ENCODE measurements at places on chromosomes 7 and 10.

DNA sequence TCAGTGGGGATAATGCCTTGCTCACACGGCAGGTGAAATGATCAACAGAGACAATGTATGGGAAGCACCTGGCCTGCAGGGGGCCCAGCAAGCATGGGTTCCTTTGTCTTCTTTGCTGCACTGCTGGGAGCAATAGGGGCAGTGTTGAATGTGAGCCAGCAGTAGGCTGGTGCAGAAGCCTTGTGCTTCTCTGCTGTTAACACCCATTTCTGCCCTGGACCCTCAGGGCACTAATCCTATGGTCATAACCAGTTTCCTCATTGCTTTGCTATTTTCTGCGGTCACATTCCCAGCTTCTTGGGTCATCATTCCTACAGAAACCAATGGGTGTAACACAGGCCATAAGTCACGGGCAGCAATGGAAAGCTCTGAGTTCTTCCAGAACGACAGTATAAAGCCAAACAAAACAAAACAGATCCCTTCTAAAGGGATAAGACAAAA, 10.9 kb upstream of the LGI1 start:
- no peak for DNase-seq

- no peak for DNase-seq
Measured at GRCh38 chr7:90999989-91000979, 263.9 kb upstream of the FZD1 start.

- DNase-seq = no peak
Measured at GRCh38 chr10:65394502-65395297, 1531.1 kb upstream of the LRRTM3 start.

GRCh38 chr10:74194545-74194944, 43.5 kb downstream of the ADK start:
- no peak for DNase-seq

DNA sequence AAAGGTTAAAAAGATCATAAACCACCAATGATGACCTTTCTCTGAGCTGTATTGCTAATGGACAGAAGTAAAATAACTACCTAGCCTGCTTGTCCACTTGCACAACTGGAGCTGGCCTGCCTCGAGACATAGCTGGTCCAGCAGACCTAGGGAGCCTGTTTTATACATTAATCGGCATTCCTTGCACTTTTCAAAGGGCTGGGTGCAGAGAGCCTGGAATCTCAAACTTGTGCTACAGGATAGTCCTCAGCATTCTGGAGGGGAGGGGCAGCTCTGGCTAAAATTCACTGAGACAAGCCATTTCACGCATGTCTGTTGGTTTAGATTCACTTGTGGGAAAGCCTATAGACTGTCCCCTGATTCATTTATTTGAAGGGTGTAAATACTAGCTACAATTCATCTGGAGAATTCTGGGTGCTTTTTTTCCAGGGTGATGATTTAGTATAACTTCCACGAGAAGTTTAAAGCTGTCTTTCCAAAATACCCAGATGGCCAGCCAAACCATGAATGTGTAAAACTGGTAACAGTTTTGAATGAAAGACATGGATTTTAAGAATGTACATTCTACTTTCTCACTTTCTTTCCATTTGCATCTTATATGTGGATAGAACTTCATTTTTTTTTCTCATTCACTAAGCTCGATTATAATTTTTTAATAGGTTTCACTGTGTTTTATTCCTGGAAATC, 389.4 kb downstream of the KCNMA1 start:
- DNase-seq = no peak

DNA sequence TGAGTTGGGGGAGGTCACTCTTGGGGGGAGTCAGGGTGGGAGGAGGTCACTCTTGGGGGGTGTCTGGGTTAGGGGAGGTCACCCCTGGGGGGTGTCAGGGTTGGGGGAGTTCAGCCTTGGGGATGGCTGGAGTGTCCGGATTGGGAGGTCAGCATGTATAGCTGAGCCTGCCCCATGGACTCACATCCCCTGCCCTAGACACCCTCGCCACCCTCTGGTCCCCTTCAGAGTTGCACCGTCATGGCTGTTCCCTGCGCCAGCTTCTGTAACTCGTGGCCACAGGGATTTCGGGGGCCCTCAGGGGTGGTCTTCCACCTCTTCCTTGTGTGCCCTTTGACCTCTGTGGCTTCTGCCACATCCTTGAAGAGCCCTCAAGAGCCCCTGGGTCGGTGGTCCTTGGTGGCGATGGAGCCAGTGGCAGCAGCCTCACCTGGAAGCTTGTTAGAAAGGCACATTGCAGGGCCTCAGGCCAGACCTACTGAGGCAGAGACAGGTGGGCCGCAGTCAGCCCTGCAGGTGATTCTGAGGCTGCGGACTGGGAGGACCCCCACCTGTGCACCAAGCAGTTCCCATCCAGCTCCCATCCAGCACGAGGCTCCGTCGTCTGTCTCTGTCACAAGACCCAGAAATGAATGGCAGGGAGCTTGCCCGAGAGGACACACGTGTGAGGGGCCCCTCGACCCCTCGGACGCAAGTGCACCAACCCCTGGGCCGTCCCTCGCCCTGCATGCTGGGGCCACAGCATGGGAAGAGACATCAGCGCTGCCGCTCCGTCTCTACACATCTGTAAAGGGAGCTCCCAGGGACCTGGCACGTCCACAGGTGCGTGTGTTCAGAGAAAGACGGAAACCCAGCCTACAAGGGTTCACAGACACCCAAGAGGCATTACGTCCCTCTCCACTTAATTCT, 44.7 kb upstream of the SUN1 start:
- no peak for DNase-seq

DNA sequence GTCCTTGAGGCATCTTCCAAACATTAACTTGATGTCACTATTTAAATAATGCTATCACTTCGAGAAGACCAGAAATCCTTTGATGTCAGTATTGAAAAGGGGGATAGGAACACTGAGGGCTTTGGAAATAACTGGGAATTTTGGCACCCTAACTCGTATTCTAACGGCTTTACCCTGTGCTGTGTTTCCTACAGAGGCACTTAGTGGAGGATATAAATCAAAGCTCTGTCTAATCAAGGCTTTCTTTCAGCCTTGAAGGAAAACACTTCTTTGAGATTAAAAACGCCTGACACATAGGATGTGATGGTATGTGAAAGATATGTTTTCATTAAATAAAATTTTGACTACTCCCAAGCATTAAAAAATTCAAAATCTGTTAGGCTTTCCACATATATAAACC, 62.3 kb downstream of the CREB5 start:
- no peak for DNase-seq

- DNase-seq = no peak
Measured at GRCh38 chr10:131682271-131682962, 218.4 kb upstream of the PPP2R2D start.

- DNase-seq = no peak
Measured at GRCh38 chr7:116240024-116240668, 29.8 kb downstream of the TES start.

DNA sequence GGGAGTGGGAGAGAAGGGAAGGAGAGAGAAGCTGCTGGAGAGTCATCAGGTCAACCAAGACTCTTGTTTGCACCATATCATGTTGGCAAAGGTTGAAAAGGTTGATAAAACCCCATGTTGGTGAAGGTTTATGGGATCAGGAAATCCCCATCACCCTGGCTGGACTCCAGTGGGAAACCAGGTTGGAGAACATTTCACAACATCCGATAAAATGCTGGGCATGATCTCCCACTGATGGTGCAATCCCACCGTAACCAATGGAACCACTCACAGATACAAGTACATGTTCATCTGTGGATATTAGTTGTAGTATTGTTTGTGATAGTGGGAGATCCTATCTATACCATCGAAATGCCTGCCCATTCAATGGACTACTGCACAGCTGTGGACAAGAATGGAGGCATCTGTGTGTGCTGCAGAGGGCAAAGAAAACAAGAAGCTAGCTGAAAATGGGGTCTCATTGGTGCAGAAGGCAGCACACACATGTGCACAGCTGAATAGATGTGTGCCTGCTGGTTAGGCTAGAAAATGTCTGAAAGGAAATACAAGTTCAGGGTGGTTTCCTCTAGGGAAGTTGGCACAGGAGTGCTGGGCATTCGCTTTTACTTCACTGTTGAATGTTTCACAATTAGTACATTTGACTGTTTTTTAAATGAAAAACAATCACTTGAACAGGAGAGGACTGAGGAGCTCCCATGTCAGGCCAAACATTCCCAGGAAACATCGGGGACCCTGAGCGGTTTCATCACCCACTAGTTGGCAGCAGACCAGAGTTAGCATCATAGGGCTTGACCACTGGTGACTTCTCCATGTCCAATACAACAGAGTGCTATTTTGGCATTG, 80.4 kb upstream of the MGMT start:
- DNase-seq = no peak

- no peak for DNase-seq
Measured at GRCh38 chr7:142372727-142373126, 114.9 kb upstream of the PRSS58 start.

- DNase-seq = no peak
Measured at GRCh38 chr7:137539111-137539715, 195.7 kb upstream of the PTN start.

GRCh38 chr7:43560742-43561330, 22.1 kb upstream of the STK17A start:
- DNase-seq = no peak

DNA sequence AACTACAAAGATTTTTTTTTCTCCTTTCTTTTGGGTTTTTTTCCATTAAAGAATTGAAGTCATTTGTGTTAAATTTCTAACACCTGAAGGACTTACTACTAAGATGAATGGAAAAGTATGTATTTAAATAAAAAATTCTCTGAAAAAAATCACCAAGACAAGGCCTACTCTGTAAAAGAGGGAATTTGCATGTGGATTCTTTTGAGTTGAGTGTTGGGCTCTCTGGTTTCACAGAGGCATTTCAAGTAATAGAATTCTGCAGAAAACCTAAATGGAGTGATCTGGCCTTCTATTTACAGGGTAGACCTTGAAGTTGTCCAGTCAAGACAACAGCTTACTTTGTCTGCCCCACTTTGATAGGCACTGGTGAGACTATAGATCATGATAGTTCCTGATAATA, 4.1 kb downstream of the LRRC17 start:
- no peak for DNase-seq

DNA sequence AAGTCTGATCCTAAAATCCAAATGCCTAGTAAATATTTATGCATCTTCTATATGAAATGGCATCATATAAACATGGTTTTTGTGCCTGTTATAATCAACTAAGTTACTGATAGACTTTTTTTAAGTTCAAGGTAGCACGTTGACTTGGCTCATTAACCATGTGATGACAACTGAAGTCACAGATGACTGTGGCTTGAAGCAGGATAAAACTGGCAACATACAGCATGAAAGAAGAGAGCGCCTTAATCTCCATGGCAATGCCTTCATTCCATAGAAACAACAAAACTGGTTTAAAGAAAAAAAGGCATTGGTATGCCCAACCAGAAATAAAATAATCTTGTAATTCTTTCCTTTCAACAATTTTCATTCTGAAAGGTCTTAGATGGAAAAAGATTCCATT, 188.9 kb upstream of the CDK1 start:
- no peak for DNase-seq

DNA sequence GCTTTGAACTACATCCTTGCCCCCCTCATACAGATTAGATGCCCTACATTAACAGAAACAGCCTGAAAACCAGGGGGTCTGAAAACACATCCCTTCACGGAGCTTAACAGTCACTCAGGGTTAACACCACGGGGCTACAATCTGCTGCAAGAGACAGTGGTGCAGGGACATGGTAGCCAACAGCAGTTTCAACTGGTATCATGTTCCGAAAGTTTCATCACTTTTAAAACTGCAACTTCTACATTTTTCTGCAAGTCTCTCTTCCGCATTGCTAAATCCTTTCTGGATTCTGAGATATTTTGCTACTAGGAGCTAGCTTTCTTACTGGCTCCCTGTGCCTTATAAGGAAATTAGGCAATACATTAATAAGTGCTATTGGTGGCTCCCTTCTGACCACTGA, 92.6 kb downstream of the JAZF1 start:
- no peak for DNase-seq

- no peak for DNase-seq
Measured at GRCh38 chr10:72730479-72730878, 38.5 kb downstream of the MCU start.

- no peak for DNase-seq
Measured at GRCh38 chr10:103079946-103080345, 113.1 kb downstream of the NT5C2 start.

DNA sequence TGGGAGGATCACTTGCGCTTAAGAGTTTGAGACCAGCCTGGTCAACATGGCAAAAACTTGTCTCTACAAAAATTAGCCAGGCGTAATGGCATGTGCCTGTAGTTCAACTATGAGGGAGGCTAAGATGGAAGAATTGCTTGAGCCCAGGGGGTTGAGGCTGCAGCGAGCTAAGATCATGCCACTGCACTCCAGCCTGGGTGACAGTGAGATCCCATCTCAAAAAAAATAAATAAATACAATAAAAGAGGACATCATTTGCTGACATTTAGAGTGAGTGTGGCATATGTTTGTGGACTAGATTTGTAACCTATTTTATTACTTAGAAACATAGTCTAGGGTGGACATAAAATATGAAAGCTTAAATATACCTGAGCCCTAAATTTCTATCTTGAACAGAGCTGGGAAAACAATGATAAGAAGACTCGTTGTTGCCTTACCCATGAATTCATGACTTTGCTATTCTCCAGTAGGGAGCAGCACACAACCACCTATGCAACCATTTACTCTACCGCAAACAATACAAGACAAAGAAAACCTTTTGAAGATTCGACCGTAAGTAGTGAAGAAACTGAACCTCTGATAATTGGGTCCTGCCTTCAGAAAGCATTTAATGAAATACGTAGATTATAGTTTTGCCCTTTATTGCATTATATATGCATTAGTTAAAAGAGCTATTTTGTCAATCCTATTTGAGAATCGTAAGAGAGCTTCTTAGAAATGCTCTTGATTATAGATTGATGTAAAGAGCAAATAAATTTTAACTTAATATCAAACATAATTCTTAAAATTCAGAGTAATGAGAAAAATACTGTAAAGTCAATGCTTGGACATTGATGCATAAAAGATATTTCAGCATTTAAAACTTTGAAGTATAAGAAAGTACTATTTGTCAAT, 83.5 kb downstream of the GNAT3 start:
- DNase-seq = no peak

GRCh38 chr7:48933549-48934085, 9.3 kb downstream of the CDC14C start:
- DNase-seq = no peak

DNA sequence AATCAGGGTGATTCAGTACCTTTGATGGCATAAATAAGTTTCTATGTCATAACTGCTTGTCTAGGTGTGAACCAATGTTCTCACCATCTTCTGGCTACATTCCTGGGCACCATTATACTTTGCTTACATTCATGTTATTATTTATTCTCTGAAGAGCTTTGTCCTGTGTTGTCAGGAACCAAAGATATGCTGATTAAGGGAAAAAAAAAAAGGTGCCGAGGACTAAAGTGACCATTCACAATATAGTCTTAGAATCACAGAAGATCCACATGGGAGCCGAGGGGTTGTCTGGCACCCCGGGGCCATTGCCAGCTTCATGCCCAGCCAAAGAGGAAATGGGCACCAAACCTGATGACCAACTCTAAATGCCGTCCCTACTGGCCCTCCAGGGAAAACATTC, 329.2 kb upstream of the NFE2L3 start:
- no peak for DNase-seq

Measured in T-helper 2 cell treated with Interferon-gamma antibody and Interleukin-4, amounts not matched to agents 5 μg/mL and 100 μg/mL, for 36 hours (primary cell).